CD4-positive, alpha-beta T cell treated with Interferon alpha-2 for 1 hour (primary cell): ENCODE measurements at places on chromosomes 5 and 9.

DNA sequence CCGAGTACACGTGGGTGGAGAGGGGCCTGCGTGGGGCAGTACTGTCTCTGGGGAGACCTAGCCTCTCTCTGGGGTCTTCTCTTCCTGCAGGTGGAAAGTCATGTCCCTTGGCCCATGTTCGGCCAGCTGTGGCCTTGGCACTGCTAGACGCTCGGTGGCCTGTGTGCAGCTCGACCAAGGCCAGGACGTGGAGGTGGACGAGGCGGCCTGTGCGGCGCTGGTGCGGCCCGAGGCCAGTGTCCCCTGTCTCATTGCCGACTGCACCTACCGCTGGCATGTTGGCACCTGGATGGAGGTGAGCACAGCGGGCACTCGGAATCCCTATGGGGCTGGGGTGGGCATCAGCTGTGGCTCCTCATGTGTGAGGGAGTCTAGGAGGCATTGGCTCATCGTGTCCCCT lies 5.5 kb upstream of the CACFD1 start:
- DNase-seq: no peak

- no peak for DNase-seq
Observed at GRCh38 chr5:25448646-25449045, 803.9 kb upstream of the CDH10 start.

DNA sequence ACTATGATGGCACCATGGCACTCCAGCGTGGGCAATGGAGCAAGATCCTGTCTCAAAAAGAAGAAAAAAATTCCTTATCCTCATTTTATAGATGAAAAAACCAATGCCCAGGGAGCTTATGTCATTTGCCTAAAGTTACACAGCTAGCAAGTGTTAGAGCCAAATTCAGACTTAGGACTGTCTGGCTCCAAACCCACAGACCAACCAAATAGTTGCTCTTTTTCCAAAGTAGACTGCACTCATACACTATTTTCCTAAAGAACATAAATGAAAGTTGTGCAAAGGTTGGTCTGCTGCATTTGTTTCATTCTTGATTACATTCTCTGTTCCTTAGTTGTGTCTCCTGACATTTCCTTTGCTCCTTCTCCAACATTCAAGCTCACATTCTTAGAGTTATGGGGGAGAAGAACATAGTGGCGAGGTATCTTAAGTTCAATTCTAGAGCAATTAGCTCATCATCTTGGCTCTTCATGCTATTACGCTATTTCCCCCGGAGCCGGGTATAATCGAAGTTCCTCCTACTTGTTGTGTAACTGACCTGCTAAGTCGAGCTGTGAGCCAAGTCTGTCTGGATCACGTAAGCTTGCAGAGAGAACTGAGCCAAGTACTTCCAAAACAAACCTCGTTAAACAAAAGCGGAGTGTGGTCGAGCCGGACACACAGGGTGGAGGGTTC lies 138.3 kb downstream of the RFK start:
- DNase-seq: peak; percentile 1

DNA sequence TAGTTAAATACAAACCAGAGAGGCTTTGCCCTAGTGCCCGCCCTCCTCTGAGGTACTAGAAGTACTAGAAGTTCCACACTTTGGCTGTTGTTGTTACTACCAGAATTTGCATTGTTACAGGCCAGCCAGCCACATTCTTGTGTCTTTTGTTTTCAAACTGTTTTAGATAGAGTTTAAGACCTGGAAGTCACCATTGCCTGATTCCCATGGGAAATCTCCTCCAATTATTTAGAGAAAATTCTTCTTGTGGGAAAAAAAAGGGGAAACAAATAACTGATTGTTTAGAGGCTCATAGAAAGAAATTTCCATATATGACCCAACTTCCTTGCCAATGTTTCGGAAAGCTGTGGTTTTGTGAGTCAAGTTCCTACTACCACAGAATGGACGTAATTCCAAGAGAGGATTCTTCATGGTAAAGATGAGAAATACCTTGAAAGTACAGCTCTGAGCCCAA lies 252.2 kb downstream of the GOLPH3 start:
- no peak for DNase-seq
